Activated CD8-positive, alpha-beta memory T cell treated with anti-CD3 and anti-CD28 coated beads for 48 hours (primary cell): ENCODE measurements at places on chromosomes 1 and 21.

DNA sequence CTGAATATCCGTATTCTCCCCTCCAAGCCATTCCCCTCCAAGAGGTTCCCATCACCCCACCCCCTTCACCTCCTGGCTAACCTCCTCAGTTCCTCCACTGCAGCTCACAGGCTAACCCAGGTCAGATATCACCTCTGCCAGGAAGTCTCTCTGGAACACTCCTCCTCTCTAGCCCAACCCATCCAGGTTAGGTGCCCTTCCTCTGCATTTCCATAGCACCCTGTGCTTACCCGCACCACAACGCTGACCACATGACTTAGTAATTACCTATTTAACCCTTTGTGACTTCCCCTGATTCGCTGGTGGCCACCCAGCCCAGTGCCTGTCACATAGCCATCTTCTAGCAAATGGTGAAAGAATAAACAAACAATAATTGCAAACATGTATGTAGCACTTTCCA, 49.5 kb upstream of the IFFO2 start:
- DNase-seq, result no peak

GRCh38 chr1:203268901-203269653, 36.2 kb upstream of the BTG2 start:
- DNase-seq, result no peak

DNA sequence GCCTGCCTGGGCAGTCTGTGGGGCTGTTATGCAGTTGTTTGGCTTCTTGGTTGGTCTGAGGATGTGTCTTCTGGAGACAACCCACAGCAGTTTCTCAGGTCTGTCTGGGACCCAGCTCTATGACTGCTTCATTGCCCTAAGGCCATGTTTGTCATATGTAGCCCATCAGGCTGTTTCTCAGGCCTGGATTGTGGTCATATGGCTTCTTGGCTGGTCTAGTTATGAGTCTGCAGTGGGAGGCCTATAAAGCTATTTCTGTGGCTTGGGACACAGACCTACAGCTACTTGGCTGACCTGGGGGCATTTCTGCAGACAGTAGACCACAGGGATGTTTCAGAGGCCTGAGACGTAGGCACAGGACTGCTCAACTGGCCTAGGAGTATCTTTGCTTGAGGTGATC, 41.5 kb downstream of the CHIA start:
- no peak for DNase-seq

DNA sequence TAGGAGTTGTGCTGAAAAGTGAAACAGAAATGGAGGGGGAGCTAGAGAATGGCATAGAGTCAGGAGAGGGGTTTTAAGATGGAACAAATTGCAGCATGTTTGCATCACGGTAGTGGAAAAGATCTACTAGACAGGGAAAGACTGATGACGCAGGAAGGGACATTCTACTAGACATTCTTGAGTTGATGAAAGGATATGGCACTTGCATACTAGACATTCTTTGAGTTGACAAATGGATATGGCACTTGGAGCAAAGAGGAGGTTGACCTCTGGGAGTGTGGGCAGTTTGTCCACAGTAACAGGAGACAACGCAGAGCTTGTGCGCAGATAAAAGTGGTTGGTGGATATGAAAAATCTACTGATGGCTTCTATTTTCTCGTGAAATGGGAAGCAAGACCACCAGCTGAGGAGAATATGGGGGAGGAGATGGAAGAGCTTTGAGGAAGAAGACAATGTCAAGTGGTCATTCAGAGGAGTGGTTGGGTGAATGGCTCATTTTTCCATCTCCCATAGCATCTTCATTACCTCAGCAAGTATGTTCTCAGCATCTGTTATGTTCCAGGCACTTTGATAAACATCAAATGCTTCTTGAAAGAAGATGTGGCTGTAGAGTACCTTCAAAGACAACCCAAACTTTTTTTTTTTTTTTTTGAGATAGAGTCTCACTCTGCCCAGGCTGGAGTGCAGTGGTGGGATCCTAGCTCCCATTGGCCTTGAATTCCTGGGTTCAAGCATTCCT, 2.4 kb upstream of the CTPS1 start:
- no peak for DNase-seq

- DNase-seq, result no peak
These were observed 10.6 kb upstream of the TP53BP2 start for GRCh38 chr1:223856386-223856785.

GRCh38 chr1:156429313-156430060, 60.5 kb downstream of the RHBG start:
- no peak for DNase-seq

GRCh38 chr21:29166323-29166722, 35.9 kb downstream of the MAP3K7CL start:
- DNase-seq, result no peak

DNA sequence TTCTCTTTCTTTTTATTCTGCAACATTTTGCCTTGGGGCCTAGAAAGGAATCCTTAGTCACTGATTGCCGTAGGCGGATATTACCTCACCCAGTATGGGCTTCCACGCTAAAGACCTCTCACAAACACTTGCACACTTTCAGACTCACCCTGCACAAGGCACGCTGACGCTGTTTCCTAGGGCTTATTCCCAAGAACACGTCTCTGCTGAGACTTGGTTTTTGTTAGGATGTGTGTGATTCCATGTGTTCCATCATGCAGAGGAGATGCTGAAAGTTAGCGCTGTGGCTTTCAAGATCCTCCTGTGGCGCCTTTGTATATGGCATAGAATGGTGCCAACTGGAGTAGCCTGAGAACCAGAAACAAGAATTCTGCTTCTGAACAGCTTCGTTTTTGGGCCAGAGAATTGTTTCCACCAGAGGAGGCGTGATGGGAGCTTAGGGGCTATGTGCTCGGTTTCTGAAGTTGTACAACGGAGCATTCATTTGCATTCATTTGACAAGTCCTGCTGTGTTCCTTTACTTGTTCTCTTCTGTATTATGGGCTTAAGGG, 297.0 kb downstream of the DISC1 start:
- no peak for DNase-seq
